ENCODE measurements at places on chromosomes 7 and 10.

DNA sequence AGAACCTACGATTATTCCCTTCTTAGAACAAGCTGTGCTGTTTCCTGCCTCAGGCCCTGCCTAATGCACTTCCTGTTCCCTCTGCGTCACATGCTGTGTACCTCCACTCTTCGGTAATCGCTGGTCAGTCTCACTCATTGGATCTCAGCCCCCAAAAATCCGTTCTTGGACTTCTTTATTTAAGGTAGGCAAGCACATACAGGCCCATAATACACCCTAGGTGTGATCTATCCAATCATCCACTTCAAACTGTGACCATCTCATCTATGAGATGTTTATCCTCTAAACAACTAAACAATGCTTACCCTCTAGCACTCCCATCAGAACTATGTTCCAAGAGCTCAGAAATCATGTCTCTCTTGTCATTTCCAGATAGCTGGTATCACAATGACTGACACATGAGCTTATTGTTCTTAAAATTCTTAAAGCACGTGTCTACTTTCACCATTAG lies 83.9 kb downstream of the CADPS2 start:
- no peak for DNase-seq

DNA sequence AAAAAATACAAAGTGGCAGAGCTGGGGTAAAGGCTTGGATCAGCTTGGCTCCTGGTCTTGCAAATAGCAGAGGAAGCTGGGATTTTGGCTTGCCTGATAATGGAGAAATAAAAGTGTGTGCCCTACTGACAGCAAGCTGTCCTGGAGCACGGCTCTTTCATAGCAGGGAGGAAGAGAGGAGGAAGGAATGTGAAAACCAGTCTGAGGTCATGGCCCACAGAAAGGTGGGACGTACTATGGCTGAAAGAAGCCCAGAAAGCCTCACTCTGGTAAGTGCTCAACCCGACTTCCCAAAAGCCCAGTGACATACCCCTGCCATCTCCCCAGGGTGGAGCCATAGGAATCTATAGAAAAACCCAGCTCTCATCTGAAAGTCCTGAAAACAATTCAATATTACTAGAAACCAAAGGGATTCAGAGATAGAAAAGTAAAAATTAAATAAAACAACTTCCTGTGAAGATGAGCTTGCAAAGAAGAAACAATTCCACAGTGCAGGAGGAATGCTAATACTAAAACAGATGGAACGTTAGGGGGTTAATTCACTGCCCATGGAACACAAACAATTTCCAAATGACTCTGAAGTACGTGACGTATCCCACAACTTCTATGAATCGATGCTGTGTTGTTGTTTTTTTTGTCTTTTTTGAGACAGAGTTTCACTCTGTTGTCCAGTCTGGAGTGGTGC lies 246.7 kb upstream of the PTN start:
- no peak for DNase-seq

DNA sequence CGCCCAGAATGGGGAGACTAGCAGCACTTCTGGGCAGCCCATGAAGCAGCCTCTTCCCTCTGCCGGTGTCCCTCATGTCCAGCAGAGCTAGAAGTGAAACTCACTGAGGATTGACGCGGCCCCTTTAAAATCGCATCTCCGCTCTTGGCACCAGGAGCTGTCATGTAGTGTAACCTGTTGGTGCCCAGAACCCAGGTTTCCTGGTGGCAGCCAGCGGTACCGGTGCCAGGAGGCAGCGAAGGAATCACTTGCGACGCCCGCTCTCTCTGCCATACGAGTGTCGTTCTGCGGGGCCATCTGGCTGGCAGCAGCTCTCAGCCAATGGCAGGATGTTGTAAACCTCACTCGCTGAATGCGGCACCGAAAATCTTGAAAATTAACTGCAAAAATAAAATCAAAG lies 82.7 kb downstream of the CUX1 start:
- DNase-seq: no peak

GRCh38 chr7:12519682-12520009 lies 50.9 kb upstream of the SCIN start:
- no peak for DNase-seq

- no peak for DNase-seq
These were observed 104.7 kb downstream of the PDGFA start for GRCh38 chr7:414681-415560.

- no peak for DNase-seq
These were observed 95.1 kb downstream of the NPY start for GRCh38 chr7:24378871-24379616.

DNA sequence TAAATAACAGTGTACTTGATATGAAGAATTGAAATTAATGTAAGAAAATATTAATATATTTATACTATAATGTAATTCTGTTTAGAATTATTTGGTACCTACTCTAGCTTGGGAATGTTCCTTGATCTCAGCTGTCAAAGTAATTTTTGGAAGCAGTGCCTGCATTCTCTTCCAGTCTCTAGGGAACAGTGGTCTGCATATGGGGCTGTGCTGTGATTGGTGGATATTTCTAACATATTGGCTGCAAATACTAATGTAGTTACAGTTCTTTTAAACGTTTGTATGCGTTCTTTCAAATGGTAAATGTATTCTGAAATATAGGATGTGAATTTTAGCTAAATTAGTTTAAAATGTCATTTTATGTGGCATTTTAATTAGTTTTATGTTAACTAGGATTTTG lies 87.2 kb downstream of the PHF14 start:
- no peak for DNase-seq

GRCh38 chr10:655184-655583 lies 34.3 kb downstream of the DIP2C start:
- no peak for DNase-seq

DNA sequence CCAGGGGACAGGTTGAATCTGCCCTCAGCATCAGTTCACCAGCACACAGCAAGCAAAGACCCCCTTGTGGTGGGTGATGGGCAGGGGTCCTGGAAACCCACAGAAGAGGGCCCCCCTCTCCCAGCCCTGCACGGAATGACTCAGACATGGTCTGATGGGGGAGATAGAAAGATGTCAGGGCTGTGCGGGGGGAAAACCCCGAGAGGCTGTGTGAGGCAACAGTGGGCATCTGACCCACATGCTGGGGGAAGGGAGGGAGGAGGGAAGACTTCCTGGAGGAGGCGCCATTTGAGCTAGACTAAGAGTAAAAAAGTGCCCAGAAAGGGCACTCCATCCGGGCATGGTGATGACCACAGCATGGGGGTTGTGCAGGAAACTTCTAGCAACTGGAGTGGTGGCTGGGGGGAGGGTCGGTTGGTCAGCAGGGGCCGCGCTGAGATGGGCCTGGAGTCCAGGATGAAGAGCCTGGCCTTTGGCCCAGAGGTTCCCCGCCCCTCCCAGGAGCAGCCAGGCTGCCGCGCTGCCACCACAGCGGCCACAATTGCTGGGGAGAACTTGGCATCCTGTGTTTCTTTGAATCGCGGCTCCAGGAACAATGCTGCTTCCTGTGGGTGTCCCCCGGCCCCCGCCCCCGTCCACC lies 2.5 kb downstream of the LFNG start:
- peak; percentile 66 for DNase-seq

DNA sequence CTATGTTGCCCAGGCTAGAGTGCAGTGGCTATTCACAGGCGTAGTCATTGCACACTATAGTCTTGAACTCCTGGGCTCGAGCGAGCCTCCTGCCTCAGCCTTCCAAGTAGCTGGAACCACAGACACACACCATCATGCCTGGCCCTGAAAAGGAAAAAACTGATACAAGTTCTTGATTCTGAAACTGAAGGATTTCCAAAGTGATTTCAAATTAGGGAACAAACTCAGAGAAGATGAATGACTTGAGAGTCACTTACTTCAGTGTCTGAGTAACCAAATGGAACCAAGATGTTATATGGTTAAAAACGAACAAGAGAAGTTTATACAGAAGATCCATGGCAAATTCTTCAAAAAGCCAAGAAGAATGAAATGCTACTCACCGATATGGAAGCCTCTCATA lies 14.4 kb downstream of the CWF19L1 start:
- DNase-seq: no peak

- DNase-seq: no peak
These were observed 347.7 kb downstream of the POM121L12 start for GRCh38 chr7:53383131-53383530.

DNA sequence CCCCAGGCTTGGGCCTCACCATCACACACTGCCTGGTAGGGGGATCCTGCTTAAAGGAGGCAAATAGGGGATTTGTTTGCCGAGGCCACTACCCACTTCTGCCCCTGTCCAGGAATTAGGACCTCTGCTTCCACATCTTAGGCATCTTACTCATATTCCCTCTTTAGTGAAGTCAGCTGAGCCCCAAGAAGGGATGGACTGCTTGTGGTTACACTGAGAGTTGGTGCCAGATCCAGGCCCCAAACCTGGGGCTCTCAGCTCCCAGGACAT lies 1.6 kb upstream of the GPRIN2 start:
- DNase-seq: no peak

DNA sequence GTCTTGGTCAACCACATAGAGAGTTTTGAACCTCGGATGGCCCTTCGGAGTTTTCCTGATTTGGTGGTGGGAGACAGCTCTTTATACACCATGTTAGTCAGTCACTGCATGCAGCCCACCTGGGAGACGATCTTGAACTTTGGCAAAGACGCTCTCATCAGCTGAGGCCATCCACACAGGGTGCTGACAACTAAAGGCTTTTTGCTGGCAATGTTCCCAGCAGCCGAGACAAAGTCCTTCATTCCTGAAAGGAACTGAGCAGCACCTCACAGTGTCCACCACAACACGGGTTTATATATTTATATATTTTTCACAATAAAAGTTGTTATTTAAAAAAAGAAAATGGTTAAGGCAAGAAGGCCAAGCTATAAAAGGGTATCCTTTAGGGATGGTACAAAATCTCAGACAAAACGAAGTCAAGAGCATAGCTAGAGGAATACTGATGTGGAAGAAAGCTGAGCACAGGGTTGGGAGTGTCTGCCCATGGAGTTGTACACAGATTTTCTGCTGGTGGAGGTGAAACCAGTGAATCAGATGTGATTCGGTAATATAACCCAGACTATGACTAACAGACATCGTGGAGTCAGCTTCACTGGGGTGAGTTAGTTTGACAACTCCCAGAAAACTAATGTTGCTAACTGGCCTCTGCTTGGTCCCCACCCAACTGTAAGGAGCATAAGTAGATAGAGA lies 27.4 kb upstream of the CAPZA2 start:
- no peak for DNase-seq

- no peak for DNase-seq
These were observed 897.9 kb upstream of the AUTS2 start for GRCh38 chr7:68700414-68700813.

DNA sequence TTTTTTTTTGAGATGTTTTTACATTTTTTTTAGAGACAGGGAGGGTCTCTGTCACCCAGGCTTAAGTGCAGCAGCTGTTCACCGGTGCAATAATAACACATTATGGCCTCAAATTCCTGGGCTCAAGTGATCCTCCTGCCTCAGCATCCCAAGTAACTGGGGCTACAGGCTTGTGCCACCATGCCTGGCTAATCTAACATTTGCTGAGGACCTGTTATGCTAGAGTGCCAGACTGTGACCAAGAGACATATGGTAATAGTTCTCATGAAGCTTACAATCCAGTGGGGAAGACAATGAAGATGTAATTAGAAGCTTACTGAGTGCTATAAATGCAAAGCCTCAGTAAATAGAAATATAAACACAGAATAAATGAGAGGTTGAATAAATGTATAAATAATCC lies 17.6 kb upstream of the ORC5 start:
- no peak for DNase-seq

DNA sequence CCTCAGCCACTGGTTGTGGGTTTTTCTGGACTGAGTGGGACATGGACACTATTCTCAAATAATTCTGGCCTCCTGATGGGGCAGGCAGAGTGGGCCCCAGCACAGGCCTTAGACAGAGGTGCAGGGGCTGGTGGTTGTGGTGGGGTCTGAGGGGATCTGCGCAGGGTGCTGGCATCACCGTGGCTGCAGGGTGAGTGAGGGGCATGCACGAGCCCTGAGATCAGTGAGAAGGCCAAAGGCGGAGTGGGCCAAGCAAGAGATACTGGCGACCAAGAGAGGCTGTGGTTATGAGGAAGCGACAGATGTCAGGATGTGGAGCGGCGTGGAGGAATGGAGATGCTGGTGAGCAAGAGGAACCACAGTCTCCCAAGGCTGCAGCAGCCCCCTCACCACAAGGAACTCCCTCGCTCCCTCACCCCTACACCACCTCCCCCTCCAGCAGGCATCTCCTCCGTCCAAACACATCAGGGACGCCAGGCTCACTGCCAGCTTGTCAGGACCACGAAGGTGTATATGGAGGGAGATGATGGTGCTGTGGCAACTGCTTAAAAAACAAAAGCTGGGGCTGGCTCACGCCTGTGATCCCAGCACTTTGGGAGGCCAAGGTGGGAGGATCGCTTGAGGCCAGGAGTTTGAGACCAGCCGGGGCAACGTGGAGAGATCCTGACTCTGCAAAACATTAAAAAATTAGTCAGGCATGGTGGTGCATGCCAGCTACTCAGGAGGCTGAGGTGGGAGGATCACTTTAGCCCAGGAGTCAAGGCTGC lies 9.6 kb downstream of the PRF1 start:
- DNase-seq: no peak

DNA sequence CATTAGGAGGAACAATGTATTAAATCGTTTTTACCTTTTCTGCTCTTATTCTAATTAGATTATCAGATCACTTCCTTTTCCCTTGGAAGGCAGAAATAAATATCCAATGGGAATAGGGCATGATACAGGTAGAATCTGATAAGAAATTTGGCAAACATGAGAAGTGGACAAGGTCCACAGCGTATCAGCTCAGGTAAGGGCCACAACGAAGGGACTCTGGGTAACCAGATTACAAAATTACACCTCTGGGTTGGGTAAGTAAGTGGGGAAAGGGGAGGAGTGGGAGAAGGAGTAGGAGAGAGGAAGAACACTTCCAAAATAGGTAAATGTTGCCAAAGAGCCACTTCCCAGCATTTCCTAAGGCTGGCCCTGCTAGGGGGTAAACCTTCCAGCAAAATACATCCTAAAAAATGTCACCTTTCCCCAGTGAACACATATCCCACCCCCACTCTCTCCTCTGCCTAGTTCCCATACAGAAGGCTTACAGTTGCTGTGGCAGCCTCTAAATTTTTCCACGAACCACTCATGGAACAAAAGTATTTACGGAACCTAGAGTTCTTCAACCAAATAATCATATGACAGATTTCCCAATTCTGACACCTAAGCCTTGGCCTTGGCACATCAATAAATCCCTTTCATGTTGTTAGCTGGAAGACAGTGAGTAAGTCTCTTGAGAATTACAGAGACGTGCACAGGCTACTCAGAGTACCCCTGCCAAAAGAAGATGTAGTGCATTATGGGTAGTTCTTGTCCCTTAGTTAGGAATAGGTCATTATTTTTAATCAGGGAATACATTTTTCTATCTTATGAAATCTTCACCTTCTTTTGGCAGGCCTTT lies 51.5 kb upstream of the DLX6 start:
- DNase-seq: no peak

- DNase-seq: no peak
These were observed 548.6 kb downstream of the ARL4A start for GRCh38 chr7:13236026-13236425.

DNA sequence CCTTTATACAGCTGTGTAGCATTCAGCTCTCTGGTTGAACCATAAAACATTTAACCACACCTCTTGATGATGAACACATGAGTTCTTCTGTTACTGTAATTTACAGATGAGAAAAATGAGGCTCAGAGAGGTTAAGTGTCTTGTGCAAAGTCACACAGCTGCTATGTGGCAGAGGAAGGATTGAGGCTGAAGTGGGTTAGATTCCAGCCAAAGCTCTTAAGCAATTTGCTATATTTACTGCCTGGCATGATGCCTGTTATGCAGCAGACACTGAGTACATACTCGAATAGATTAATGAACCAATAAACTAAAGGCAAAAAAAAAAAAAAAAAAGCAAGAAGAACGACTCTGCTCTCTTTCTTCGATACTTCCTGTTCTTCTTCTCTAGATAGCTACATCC lies 35.7 kb downstream of the GFRA1 start:
- DNase-seq: no peak

Measured in activated CD4-positive, alpha-beta T cell treated with anti-CD3 and anti-CD28 coated beads, Interleukin-2, amount 50 U/mL, for 1 hour (primary cell).